ENCODE measurements at places on chromosomes 12 and 14.

- ATAC-seq: no peak
These were observed 20.9 kb upstream of the ATP5MC2 start for GRCh38 chr12:53696655-53697331.

GRCh38 chr14:90624732-90625400, 191.4 kb downstream of the TTC7B start:
- peak; percentile 69 for ATAC-seq

DNA sequence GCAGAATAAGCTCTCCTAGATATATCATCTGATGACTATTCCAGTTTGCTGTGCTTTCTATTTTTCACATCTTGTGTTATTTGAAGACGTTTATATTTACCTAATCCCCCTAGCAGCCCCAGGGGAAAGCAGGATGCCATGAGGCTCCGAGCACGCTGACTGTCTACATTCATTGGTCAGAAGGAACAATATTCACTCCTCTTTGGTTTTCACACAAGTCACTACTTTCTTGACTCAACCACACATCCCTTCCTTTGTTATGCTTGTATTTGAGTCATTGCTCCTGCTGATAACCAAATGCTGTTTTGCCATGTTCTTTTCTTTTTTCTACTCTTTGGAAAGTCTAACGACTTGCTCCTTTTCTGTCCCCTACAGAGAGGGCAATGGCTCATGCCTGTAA, 86.5 kb upstream of the SLC38A2 start:
- no peak for ATAC-seq

DNA sequence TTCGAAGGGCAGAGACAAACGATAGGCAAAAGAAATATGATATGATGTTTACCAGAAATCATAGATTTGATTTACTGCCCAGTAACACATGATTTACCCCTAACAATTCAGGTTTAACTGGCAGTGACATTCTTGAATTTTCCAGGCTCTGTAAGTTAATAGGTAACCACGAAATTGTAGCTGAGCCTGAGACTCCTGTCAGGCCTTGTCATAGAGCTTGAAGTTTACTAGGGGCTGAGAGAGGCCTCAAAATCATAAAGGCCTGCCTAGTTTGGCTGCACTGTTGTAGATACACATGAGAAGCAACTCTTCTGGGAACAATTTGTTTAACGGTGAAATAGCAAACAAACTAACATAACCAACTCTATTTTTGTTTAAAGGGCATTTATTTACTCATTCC, 3.3 kb downstream of the ERP27 start:
- no peak for ATAC-seq

DNA sequence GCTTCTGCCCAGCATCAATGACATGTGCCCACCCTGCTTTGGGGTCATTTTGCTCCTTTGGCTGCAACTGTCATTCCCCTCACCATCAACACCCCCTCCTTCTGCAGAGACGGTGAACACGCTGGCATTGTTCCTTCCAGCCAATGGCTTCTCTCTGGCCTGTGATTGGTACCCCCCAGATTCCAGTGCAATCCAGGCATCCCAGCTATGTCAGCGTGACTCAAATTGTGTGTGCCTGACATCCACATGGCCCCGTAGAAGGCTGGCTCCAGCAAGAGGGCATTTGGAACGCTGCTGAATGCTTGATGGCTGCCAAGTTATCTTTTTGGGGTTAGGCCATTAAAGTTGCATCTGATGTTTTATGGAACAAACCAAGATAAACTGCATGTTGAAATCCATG, 21.0 kb upstream of the CCND2 start:
- ATAC-seq: no peak

DNA sequence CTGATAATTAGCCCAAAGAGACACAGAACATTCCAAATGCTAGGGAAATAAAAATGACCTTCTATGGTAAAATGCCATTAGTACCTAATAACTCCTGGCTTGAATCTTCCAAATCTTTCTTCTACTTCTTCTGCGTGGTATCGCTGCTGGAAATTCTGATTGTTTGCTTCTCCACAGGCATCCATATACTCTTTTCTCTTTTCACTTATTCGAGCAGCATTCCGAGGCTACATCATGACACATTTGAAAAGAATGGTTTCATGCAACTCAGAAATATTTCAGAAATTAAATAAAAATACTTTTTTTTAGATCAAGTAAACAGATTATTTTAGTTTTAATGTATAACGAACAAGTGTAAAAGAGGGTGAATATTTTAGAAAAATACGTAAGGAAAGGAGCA, 18.9 kb downstream of the ZCCHC8 start:
- ATAC-seq: peak; percentile 55

DNA sequence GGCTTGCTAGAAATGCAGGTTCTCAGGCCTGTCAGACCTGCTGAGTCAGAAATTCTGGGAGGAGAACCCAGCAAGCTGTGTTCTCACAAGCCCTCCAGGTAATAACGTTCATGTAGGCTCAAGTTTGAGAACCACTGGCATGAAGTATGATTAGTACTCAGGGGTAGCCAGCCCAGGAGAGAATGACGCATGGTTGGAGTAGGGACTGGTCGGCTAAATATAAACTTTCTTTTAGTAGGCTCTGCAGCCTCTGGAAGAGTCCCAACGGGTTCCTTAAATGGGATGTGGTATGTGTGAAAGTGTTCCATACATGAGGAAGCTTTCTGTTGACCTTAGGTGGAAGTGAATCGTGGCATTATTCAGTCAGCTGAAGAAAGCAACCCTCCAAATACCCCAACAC, 209.3 kb downstream of the SLC41A2 start:
- no peak for ATAC-seq

GRCh38 chr14:94827711-94828447, 58.0 kb upstream of the GSC start:
- no peak for ATAC-seq

- ATAC-seq: no peak
These were observed 40.4 kb downstream of the ERH start for GRCh38 chr14:69357544-69358200.

- ATAC-seq: no peak
These were observed 10.1 kb downstream of the TDP1 start for GRCh38 chr14:89965839-89966238.

DNA sequence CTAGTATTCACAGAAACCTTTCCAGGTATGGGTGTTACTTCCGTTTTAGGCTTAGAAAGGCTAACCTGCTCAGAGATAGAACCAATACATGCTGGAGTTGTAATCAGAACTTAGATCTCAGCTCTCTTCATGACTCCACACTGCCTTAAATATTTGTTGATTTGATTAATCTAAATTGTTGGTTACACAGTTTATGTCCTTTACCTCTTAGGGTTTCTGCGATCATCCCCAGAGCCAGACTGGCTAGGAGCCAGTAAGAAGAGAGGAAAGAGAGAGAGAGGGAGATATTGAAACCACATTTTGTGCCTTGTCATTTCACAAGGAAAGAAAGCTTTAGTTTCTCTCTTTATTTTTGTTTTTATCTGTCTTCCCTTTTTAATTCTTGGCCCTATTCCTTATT, 16.8 kb upstream of the MGP start:
- peak; percentile 83 for ATAC-seq

DNA sequence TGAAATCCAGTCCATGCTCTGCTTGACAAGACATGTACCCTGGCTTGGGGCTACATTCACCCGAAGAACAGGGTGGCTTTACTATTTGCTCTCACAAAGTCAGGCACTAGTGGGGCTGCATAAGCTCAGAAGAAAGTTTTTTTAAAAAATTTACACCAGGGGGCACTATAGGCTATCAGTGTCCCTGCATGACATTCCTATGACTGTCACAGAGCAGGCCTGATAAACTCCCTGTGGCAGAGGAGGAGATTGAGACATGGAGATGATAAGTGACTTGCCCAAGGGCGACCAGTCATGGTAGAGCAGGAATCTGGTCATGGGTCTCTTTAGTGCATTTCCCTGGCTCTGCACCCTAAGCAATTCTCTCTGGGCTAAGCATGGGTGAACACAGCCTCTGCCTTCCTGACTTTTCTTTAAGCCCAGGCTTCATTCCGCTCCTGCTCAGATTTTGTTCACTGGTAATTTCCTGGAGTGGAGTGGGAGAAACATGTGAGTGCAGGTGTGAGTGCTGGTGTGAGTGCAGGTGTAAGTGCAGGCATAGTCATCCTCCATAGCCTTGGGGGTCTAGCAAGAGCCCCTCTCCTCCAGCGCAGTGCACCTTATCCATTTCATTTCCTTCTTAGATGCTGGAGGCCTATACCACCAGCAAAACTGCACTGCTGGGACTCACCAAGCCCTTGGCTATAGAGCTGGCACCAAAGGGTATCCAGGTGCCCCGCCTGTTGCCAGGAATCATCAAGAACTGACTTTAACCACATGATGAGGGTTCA, 91.6 kb downstream of the DHRS2 start:
- peak; percentile 92 for ATAC-seq

DNA sequence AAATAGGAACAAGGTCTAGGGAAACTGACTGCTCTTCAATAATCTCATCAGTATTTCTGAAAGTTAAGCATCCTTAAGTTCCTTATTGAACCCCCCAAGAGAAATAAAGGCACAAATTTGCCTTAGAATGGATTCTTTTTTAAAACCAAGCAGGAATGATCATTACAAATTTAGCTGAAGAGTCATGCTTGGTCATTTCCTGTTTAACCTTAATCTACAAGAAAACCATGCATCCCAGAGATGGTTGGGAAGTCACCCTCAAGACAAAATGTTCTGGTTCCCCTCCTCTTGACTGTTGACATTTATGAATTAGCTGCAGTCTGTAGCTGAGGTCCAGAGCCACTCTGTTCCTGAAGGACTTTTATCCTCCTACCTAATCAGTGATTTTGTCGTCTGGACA, 291.8 kb upstream of the G2E3 start:
- no peak for ATAC-seq

DNA sequence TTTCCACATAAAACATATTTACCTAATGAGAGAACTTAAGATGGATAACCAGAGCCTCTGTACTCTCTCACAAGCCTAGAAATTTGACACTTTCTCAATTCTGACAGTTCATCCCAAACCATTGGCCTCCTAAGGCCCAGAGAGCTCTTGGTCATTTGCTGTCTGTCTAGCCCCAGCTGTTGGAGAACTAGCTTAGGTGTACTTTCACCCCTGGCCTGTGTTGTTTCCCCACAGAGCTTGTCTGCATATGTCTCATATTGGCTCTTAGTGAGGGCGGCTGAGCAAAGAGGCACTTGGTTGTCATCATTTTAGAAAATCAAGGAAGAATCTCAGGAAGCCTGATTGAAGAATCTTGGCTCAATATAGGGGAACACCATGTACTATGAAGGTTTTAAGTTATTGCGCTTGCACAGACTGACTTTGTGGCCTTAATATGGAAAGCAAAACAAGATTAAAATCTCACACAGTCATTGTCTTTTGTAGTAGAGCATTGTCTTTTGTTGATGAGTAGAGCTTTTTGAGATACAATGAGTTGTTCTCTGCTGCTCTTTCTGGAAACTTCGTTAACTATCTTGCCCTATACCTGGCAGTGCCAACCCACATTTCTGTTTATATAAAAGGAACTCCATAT, 324.6 kb downstream of the RAD51B start:
- ATAC-seq: peak; percentile 6

DNA sequence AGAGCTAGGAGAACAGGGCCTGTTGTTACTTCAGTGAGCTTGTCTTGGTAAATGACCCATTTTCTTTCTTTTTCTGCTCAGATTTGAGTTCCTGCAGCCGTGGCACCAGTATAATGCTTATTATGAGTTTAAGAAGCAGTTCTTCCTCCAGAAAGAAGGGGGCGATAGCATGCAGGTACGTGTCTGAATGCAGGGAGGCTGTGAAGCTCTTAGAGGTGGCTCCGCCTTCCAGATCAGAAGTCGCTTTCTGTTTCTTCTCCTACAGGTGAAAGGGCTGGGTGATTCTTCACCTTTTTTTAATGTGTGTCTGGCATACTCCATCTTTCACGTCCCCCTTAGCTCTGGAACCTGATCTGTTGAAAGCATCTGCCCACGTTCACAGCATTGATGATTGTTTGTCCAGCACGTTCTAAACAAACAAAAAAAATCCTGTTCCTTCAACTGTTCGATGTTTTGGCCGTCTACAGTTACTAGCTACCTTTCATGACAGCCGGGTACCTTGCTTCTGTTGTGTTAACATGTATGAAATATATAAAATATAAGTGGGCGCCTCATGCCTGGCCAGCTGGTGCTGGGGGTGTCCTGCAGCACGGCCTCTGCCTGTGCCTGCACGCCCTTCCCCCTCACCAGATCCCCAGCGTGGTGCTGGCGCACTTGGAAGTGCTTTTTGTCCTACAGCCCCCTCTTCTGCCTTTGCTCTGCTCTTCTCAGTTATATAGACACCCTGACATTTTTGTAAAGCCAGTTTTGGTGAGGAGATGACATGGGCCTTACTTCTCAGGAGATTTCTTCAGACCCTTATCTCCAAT, 44.6 kb downstream of the SFSWAP start:
- ATAC-seq: peak; percentile 43

DNA sequence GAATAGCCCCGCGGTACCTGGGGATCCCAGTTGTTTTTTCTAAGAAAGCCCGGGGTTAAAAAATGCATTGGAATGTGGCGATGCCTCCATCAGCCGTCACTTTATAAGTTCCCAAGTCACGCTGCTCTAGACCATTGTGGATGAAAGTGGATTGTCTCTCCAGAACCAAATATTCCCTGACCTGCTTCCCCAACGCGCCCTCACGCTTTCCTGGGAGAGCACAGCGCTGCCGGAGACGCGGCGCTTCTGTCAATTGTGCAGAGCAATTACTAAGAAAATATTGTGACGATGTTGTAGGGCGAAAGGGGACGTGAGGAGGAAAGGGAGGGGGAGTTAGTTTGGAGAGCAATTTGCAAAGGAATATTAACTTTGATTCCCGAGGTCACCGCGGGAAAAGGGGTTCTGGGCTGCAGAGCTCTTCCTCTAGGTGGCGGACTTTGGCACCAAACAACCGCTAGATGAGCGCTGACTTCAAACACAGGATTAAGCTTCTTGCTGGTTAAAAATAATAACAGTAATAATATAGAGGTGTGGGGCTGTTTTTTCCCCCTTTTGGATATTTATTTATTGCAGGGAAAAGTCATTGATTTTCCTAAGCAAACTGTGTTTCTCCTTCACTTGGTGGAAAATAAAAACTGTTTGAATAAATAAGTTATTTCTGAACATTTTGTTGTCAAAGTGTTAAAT, 9.6 kb upstream of the FOXG1 start:
- ATAC-seq: peak; percentile 77

DNA sequence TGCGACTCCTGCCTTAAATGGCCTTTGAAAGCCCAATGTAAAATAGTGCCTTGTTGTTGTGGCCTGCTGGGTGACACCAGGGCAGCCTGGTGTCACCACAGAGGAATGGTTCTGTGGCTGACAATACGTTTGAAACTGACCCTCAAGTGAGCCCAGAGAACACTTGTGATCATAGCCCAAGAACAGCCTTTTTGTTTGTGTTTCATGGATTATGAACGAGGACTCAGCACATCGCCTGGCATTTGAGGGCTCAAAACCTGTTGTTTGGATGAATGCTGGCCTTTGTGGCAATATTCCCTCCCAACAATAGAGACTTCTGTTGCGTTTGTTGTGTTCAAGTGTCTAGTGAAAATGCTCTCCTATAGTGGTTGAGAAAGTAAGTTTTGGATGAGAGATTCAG, 48.5 kb downstream of the TSPAN9 start:
- no peak for ATAC-seq
